ENCODE measurements at places on chromosomes 1 and 21.

DNA sequence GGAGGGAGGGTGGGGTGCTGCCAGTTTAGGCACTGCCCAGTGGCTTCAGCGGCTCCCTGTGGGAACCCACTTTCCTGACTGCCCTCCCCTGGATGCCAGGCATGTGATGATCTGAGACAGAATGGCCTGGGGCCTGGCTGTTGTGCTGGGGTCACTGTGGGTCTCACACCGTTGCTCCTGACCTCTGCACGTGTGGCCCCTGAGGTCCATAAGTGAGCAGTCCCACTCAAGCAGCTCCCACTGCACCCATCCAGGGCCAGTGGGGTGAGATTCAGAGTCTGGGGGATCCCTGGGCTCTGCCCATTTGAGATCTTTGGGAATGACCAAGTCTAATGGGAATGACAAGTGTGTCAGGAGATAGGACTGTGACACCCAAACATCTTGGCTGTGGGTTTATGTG is 18.0 kb downstream of the PODN start:
- no peak for DNase-seq

GRCh38 chr1:155022136-155022926 is 11.2 kb downstream of the DCST2 start:
- DNase-seq = no peak

- DNase-seq = no peak
These were observed 80.8 kb upstream of the POU3F1 start for GRCh38 chr1:38127428-38127827.

GRCh38 chr1:37792943-37793686 is 532 bp upstream of the MANEAL start:
- DNase-seq = no peak

GRCh38 chr1:158095737-158096335 is 84.9 kb upstream of the CD1D start:
- no peak for DNase-seq

DNA sequence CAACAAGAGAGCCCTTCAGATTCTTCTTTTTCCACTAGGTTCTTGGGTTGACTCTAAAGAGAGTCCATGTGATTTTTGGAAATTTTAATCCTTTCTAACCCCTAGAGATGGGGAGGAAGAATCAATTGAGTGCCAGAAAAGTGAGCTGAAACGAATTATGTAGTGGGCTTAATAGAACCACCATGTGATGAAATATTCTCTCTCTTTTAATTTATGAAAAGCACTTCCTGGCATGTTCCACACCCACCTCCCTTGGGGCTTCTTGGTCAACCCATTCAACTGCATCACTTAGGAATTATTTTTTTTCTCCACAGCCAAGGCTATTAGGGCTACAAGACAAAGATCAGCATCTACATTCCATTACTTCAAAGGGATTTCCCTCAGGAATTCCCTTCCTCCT is 79.6 kb downstream of the ZC3H11B start:
- no peak for DNase-seq

GRCh38 chr1:212678456-212679410 is 20.9 kb downstream of the BATF3 start:
- DNase-seq = no peak

- no peak for DNase-seq
These were observed 167.6 kb upstream of the LRRC7 start for GRCh38 chr1:69400128-69400527.

GRCh38 chr21:28439788-28440187 is 552.9 kb downstream of the LTN1 start:
- no peak for DNase-seq

GRCh38 chr1:156124557-156125483 is 10.3 kb downstream of the LMNA start:
- no peak for DNase-seq

DNA sequence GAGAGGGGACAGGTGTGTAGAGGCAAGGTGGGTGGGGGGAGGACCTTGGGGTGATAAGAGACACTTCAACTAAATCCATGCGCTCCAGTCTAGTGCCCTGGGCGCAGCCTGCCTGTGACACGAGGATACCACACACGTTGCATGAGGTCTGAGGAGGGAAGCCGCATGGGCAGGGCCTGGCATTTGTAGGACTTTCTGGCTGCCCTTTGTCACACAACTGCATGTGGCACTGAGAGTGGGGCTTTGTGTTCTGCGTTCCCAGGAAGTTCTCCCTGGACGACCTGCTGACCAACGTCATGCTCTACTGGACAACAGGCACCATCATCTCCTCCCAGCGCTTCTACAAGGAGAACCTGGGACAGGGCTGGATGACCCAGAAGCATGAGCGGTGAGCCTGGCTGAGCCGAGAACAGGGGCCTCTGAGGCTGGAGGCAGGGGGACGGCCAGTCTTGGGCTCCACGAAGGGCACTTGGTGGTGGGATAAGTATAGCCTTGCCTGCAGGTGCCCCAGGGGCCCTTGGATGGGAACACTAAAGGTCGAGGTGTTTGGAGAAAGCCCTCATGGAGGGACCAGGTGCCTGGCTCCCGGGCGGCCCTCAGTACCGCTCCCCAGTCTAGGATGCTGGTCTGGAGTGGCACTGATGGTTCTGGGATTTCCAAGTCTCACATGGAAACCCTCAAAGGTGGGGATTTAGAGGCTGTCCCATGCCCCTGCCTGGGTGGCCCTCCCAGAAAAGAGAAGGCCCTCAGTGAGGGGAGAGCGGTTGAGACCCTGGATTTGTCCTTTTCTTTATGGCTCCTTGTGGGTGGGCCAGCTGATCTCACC is 34.5 kb downstream of the EPHX1 start:
- no peak for DNase-seq

- no peak for DNase-seq
These were observed 546 bp downstream of the SKI start for GRCh38 chr1:2228694-2229036.

DNA sequence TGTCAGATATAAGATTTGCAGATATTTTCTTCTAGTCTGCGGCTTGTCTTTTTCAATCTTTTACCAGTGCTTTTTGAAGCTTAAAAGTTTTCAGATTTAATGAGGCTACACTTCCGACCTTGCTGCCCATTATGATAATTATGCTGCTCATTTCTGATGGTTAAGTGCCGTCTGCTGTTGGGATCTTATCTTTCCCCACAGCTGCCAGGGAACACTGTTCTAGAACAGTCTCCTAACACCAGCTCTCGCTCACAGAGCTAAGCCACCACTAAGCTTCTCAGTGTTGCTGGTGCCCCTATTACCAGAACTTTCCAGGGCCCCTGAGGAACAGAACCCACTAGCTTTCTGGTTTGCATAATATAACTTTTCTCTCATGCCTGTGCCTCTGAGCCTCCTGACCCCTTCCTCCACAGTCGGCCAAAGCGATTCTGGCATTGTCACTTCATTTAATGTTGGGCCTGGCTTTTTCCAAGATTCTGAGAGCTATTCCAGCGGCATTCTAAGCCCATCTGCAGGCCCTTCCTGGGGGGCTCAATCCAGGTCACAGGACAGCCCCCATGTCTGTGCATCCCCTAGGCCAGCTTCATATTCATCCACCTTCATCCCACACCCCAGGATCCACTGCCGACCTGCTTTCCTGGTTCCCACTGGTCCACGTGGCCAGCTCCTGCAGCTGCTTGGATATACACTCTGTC is 237.0 kb downstream of the PTPRU start:
- no peak for DNase-seq

- no peak for DNase-seq
These were observed 303.6 kb upstream of the FAM78B start for GRCh38 chr1:166470441-166470840.

- no peak for DNase-seq
These were observed 608.7 kb downstream of the PLPP3 start for GRCh38 chr1:55970526-55971110.
